ENCODE measurements at places on chromosomes 3 and 15.
A peak's percentile ranks its signal among the peaks of the same experiment; 100 is the strongest.

GRCh38 chr3:187852842-187853730, 107.8 kb upstream of the BCL6 start:
- no peak for DNase-seq

DNA sequence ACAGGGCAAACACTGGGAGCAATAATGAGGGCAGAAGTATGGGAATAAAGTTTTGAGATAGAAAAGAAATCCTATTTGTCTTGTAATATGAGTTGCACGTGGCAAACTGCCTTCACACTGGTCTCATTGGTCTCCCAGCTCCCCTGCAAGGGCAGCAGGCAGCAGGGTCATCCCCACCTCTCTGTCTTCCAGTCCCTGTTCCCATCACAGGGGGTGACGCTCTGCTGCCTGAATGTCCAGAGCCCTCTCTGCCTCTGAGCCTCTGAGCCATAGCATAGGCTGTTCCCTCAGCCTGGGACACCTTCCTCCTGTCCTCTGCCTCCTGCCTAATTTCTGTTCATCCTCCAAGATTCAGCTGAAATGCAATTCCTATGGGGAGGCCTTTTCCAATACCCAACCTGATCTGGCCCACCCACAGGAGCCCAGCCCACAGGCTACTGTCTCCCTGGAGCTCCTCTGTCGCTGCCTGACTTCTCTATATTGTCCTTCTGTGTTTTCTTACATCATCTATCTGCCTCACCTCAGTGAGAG, 12.1 kb upstream of the SKOR1 start:
- DNase-seq: no peak

DNA sequence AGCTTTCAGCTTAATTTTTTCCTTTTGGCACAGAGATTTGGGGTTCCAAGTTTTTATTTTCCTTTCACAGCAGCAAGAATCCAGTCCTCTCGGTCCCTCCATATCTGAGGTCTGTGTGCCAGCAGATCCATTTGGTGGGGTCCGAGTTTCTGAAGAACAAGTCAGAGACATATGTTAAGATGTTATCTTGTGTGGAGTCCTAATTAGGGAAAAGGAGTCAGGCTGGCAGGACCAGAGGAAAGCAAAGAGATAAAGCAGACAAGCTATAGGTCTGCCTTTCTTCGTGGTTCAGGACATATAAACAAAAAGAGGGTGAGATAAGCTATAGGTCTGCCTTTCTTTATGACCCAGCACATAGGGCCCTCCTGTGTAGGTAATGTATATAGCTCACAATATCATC, 54.9 kb downstream of the TMED3 start:
- no peak for DNase-seq

DNA sequence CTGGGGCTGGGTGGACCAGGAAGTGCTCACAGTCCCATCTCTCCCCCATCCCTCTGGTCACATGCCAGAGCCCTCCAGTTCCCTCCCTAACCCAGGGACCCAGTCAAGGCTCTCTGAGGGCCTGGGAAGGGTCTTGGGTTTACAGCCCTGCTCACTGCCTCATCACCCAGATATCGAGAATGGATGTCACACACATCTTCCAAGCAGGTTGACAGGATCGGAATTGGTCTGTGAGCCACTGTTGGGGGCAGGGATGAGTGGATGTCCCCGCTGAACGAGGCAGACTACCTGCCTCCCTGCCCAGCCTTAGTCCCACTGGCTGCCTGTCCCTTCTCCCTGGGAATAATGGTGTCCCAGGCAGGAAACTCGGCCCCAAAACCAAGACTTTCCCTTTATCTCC, 20.0 kb upstream of the GOLGA6C start:
- no peak for DNase-seq

- peak; percentile 57 for DNase-seq
These were observed 432 bp upstream of the LPP start for GRCh38 chr3:188153437-188154013.

All from CD4-positive, alpha-beta T cell treated with Interleukin-17A for 1 hour (primary cell).